ENCODE measurements at places on chromosomes 11 and 22.

- no peak overlapping the region for H3K4me3 ChIP-seq
- no peak overlapping the region for H3K27ac ChIP-seq
- no peak for DNase-seq
- peaks cover 10% of the 10 kb centered on the region for H3K36me3 ChIP-seq
- H3K27me3 ChIP-seq = peaks cover 8% of the 10 kb centered on the region
- H3K4me1 ChIP-seq = peaks cover 14% of the 10 kb centered on the region
These were observed 92.8 kb upstream of the LINC01488 start for GRCh38 chr11:69388661-69389060.

DNA sequence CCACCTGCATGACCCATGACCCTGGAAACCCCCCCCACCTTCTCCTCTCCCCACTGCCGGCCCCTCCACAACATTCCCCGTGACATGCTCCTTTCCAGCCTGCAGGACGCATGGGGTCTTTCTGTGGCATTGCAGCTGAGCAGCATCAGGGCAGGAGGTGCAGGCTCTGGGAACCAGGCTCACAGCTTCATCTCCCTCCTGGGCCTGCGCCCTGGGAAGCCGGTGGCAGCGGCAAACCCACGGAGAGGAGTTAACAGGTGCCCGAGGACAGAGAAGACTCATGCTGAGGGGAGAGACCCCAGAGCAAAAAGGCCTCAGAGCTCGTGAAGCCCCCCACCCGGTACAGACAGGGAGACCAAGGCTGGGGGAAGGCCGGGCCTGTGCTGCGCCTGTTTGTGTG is 32.2 kb downstream of the CDKN1C start:
- DNase-seq = no peak
- peaks cover 15% of the 10 kb centered on the region for H3K27me3 ChIP-seq
- H3K4me1 ChIP-seq = no peaks in the 10 kb centered on the region
- no peak overlapping the region for H3K4me3 ChIP-seq
- no peak overlapping the region for H3K27ac ChIP-seq

- peaks cover 15% of the 10 kb centered on the region for H3K36me3 ChIP-seq
- no peak for DNase-seq
- no peak overlapping the region for H3K4me3 ChIP-seq
- H3K4me1 ChIP-seq = peaks cover 92% of the 10 kb centered on the region
- H3K27ac ChIP-seq = no peak overlapping the region
- peaks cover 9% of the 10 kb centered on the region for H3K27me3 ChIP-seq
These were observed 37.8 kb downstream of the RPL27A start for GRCh38 chr11:8720352-8720751.

DNA sequence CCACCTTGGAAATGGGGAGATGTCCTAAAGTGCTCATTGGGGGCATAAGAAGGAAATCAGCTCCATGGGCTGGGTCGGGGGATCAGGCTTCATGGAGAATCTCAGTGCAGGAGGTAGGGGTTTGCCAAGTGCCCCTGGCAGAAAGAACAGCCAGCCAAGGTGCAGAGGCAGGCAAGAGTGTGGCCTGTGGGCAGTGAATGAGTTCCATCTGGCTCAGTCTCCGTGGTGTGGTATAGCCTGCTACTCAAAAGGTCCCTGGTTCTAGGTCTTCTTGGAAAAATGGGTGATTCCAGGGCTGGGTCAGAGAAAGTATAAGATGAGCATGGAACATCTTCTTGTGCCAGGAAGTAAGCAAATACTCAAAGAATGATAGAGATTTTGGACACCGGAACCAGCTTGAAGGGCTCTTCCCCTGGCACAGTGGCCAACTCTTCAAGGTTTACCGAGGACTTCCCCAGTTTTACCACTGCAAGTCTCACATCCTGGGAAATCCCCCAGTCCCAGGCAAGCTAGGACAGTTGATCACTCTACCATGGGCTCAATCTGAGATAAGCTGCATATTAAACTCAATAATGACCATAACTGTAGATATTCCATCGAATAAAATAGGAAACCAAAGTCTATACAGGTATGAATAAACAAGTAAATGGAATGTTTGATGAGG is 10.6 kb upstream of the ARAP1 start:
- DNase-seq = no peak
- peaks cover 8% of the 10 kb centered on the region for H3K36me3 ChIP-seq
- H3K4me1 ChIP-seq = no peaks in the 10 kb centered on the region
- H3K27ac ChIP-seq = no peak overlapping the region
- no peak overlapping the region for H3K4me3 ChIP-seq

- H3K4me1 ChIP-seq = peaks cover 7% of the 10 kb centered on the region
- H3K27ac ChIP-seq = no peak overlapping the region
- H3K36me3 ChIP-seq = no peaks in the 10 kb centered on the region
- peak; percentile 36 for DNase-seq
- H3K27me3 ChIP-seq = no peaks in the 10 kb centered on the region
These were observed 216.5 kb downstream of the DYNC2H1 start for GRCh38 chr11:103325686-103326069.

DNA sequence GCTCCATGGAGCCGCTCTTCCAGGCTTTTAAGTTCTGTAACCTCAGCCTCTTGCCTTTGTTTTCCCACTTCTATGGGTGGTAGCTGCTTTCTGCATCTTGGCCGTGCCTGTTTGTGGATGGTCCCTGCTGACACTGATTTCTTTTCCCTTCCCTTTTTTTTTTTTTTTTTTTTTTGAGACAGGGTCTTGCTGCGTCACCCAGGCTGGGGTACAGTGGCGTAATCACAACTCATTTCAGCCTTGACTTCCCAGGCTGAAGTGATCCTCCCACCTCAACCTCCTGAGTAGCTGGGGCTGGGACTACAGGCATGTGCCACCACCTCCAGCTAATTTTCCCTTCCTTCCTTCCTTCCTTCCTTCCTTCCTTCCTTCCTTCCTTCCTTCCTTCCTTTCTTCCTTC is 57.7 kb upstream of the EP300 start:
- no peak overlapping the region for H3K4me3 ChIP-seq
- H3K27ac ChIP-seq = no peak overlapping the region
- H3K4me1 ChIP-seq = peaks cover 16% of the 10 kb centered on the region
- H3K27me3 ChIP-seq = peaks cover 2% of the 10 kb centered on the region
- H3K36me3 ChIP-seq = no peaks in the 10 kb centered on the region

DNA sequence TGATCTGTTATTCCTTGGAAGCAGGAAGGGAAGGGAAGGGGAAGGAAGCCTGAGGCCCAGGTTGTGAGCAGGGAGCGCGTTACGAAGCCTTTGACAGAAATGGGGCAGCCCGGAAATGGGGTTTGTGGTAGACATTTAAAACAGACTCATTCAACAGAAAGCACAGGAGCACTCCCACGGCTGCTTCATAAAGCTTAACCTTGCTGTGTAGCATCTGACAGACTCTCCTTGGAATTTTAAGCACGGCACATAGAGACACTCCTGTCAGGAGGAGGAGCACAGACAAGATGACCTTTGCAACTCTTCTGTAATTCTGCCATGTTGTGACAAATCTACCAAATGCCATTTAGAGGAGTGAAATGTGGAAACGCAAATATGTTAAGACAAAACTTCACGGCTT is 131.6 kb downstream of the FBXO7 start:
- H3K4me1 ChIP-seq = peaks cover 46% of the 10 kb centered on the region
- no peak overlapping the region for H3K4me3 ChIP-seq
- H3K27me3 ChIP-seq = peaks cover 6% of the 10 kb centered on the region

DNA sequence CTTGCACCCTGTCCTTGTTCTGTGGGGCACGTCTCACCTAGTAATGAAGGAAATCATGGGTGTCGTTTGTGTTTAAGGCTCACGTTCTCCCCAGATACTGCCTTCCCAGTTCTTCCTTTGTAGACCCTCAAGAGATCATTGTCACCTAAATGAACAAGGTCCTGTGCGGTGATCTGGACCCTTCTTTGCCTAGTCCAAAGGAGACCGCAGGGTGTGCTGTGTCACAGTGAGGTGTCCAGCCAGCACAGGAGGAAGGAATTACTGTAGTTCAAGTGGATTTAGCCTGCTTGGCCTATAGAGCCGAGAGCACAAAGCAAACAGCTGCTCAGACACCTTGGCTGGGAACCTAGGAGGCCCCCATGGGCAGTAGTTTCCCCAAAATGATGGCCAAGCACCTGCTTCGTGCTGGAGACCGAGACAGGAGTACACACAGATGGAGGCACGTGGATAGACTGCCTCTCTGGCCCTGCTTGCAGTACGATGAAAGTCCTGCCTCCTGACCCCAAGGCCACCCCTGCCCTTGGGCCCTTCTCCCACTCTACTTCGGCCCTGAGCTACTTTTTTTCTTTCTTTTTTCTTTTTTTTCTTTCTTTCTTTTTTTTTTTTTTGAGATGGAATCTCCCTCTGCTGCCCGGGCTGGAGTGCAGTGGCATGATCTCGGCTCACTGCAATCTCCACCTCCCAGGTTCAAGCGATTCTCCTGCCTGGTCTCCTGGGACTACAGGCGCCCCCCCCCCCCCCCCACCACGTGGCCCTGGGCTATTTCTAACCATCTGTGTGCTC is 19.4 kb upstream of the PPFIA1 start:
- no peak overlapping the region for H3K27ac ChIP-seq
- no peaks in the 10 kb centered on the region for H3K4me1 ChIP-seq
- peaks cover 8% of the 10 kb centered on the region for H3K27me3 ChIP-seq
- no peak for DNase-seq

- no peak for DNase-seq
- H3K27me3 ChIP-seq = peaks cover 11% of the 10 kb centered on the region
- H3K4me3 ChIP-seq = no peak overlapping the region
- peaks cover 50% of the 10 kb centered on the region for H3K36me3 ChIP-seq
- no peak overlapping the region for H3K27ac ChIP-seq
These were observed 31.2 kb downstream of the TPBGL start for GRCh38 chr11:75271730-75272129.

GRCh38 chr11:94885581-94885980 is 87.8 kb downstream of the CWC15 start:
- no peak overlapping the region for H3K4me3 ChIP-seq
- peaks cover 1% of the 10 kb centered on the region for H3K27me3 ChIP-seq
- no peak for DNase-seq
- H3K27ac ChIP-seq = no peak overlapping the region

- H3K4me3 ChIP-seq = no peak overlapping the region
- no peak overlapping the region for H3K27ac ChIP-seq
- no peaks in the 10 kb centered on the region for H3K36me3 ChIP-seq
- peaks cover 16% of the 10 kb centered on the region for H3K27me3 ChIP-seq
- DNase-seq = peak; percentile 60
- H3K4me1 ChIP-seq = peaks cover 27% of the 10 kb centered on the region
These were observed 69.2 kb downstream of the SCUBE1 start for GRCh38 chr22:43273902-43274484.

DNA sequence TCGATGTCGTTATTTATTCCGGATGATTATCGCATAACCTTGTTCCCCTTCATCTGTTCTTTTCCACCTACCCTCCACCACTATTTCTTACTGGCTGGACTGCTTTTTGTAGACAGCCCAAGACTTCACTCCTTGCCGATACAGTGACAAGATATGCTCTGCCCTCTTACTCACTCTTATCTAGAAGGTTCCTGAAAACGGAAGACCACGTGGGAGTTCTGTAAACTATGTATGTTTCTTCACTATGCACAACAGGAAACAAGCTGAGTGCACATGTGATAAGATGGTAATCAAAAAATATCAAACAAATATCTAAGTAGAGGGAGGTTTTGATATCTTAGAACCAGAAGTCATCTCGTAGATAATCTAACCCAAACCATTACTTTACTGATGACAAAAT is 122.9 kb upstream of the ARHGAP20 start:
- H3K4me3 ChIP-seq = no peak overlapping the region
- no peak for DNase-seq
- H3K36me3 ChIP-seq = no peaks in the 10 kb centered on the region
- H3K27ac ChIP-seq = no peak overlapping the region

GRCh38 chr11:70483917-70484316 is 85.6 kb downstream of the CTTN start:
- H3K4me1 ChIP-seq = no peaks in the 10 kb centered on the region
- no peak overlapping the region for H3K27ac ChIP-seq
- no peaks in the 10 kb centered on the region for H3K27me3 ChIP-seq
- H3K36me3 ChIP-seq = no peaks in the 10 kb centered on the region
- no peak for DNase-seq

- DNase-seq = no peak
- H3K4me1 ChIP-seq = peaks cover 5% of the 10 kb centered on the region
- H3K4me3 ChIP-seq = no peak overlapping the region
- no peaks in the 10 kb centered on the region for H3K27me3 ChIP-seq
These were observed 46.8 kb downstream of the BBOX1 start for GRCh38 chr11:27087432-27087831.

GRCh38 chr11:9014826-9015225 is 11.0 kb upstream of the NRIP3 start:
- peaks cover 16% of the 10 kb centered on the region for H3K4me1 ChIP-seq
- DNase-seq = no peak
- H3K27ac ChIP-seq = no peak overlapping the region
- H3K36me3 ChIP-seq = no peaks in the 10 kb centered on the region
- peaks cover 5% of the 10 kb centered on the region for H3K27me3 ChIP-seq

DNA sequence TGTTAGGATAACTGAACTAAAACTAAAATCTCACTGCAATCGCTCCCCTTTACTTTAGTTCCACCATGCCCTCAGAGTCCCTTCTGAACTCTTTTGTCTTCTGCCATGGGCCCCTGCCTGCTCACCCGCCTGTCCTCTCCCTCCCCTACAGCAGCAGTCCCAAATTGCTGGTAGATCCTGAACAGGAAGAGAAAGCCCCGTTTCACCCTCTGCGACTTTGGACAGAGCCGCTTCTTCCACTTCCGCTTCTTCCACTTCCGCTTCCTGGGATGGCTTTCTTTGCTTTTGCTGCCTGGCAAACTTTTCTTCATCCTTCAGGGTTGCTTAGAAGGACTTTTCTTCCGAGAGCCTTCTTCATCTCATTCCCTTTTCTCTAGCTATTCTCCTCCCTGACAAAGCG is 35.7 kb upstream of the TLCD5 start:
- H3K27me3 ChIP-seq = peaks cover 2% of the 10 kb centered on the region
- DNase-seq = peak; percentile 38
- H3K36me3 ChIP-seq = no peaks in the 10 kb centered on the region
- peaks cover 11% of the 10 kb centered on the region for H3K4me1 ChIP-seq

GRCh38 chr11:31922450-31922849 is 111.3 kb upstream of the PAX6 start:
- no peak for DNase-seq
- H3K4me1 ChIP-seq = peaks cover 2% of the 10 kb centered on the region
- H3K36me3 ChIP-seq = no peaks in the 10 kb centered on the region
- H3K27me3 ChIP-seq = no peaks in the 10 kb centered on the region

GRCh38 chr22:45977551-45978274 is 751 bp upstream of the WNT7B start:
- DNase-seq = no peak
- no peaks in the 10 kb centered on the region for H3K36me3 ChIP-seq
- no peak overlapping the region for H3K4me3 ChIP-seq
- no peak overlapping the region for H3K27ac ChIP-seq

DNA sequence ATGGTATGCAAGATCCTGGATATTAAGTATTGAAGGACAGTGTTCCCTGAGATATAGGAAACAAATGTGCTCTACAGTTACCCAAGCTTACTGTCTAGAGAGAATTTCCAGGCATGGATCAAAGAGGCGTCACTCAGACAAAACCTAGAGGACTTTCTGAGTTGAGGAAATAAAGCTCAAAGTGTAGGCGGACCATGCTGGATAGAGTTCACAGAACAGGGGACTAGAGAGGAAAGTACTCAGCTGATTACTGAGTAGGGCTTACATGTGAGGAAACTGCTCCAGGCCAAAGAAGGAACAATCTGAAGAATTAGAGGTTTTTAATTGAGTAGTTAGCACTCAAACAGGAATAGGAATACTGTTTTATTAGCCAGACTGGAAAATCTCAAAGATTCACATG is 193.3 kb downstream of the TMEM135 start:
- no peaks in the 10 kb centered on the region for H3K27me3 ChIP-seq
- no peak overlapping the region for H3K27ac ChIP-seq
- no peak overlapping the region for H3K4me3 ChIP-seq
- no peak for DNase-seq
- H3K36me3 ChIP-seq = peaks cover 9% of the 10 kb centered on the region
- H3K4me1 ChIP-seq = peaks cover 5% of the 10 kb centered on the region
